ENCODE measurements at places on chromosomes 3 and 15.
A peak's percentile ranks its signal among the peaks of the same experiment; 100 is the strongest.

DNA sequence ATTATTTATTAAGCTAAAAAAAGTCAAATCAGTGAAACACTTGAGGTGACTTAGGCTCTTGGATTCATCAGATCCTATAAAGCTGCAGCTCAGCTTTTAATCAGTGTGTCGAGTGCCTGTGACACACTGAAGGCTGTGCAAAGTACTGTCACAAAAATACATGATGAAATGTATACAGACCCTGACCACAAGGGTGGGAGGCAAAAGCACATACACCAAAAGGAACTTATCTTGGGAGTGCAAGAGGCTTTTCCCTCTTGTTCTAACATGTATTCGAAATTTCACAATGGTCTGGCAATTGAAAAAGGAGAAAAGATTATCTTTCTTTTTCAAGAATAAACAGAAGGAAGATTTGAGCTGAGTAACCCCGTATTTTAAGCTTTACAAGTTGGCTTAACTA is 35.9 kb downstream of the VGLL4 start:
- no peak for DNase-seq

DNA sequence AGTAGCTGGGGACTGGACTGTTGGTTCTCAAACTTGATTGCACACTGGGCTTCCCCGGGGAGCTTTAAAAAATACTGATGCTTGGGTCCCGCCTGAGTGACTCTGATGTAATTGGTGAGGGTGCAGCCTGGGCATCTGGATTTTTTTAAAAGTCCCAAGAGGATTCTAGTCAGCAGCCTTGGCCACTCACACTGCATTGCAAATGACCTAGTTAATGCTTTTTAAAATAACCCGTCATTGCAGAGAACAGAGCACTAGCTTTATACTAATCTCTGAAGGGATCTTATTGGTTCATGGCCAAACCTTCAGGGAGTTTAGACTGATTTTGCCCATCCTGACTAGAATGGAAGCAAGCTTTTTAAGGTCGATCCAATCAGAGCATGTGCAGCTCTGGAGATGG is 310.6 kb upstream of the PROK2 start:
- no peak for DNase-seq

GRCh38 chr3:13348661-13349396 is 71.3 kb downstream of the NUP210 start:
- DNase-seq: no peak

DNA sequence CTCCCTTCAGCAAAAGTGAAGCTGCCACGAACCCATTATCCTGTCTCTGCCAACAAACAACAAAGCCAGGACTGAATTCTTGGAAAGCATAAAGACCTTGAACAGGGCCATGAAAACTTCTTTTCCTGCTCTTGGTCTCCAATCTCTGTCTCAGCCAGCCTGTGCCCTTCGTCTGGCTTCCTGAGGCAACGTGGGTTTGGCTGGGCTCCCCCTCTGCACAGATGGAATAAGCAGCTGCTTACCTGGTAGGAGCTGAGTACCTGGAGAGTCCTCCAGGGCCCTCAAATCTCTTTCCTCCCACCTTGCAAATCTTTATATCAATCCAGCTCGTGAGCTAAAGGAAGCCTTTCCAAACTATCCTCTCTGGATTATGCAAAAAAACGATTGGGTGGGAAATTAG is 97.6 kb upstream of the PSMD6 start:
- DNase-seq: no peak

GRCh38 chr15:95329362-95329761 is 1001.1 kb upstream of the NR2F2 start:
- peak; percentile 68 for DNase-seq

All from ovary (tissue), 10 donors.